Stimulated activated naive CD8-positive, alpha-beta T cell treated with anti-CD3 and anti-CD28 coated beads, Interleukin-15, Interleukin-2, amounts not matched to agents 100 U/mL and 50 U/mL, for 24 hours (primary cell): ENCODE measurements at places on chromosomes 16 and 17.

GRCh38 chr16:78816499-78817195 lies 717.2 kb downstream of the WWOX start:
- DNase-seq: no peak

DNA sequence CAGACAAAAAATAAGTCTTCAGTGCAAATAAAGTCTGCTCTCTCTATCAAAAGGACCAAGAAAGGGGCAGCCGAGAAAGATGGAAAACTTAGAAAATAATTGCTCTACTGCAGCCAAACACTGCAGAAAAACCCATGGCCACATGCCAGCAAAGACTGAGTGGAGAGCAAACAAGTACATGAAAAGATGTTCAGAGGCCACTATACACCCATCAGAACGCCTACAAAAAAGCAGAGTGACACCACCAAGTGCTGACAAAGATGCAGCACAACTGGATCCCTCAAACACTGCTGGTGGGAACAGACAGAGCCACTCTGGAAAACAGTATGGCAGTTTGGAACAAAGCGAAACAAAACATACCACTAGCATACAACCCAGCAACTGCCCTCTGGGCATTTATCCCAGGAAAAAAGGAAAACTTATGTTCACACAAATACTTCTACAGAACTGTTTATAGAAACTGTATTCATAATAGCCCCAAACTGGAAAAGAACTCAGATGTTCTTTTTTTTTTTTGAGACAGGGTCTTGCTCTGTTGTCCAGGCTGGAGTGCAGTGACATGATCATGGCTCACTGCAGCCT lies 36.7 kb downstream of the KIAA0753 start:
- DNase-seq: no peak

DNA sequence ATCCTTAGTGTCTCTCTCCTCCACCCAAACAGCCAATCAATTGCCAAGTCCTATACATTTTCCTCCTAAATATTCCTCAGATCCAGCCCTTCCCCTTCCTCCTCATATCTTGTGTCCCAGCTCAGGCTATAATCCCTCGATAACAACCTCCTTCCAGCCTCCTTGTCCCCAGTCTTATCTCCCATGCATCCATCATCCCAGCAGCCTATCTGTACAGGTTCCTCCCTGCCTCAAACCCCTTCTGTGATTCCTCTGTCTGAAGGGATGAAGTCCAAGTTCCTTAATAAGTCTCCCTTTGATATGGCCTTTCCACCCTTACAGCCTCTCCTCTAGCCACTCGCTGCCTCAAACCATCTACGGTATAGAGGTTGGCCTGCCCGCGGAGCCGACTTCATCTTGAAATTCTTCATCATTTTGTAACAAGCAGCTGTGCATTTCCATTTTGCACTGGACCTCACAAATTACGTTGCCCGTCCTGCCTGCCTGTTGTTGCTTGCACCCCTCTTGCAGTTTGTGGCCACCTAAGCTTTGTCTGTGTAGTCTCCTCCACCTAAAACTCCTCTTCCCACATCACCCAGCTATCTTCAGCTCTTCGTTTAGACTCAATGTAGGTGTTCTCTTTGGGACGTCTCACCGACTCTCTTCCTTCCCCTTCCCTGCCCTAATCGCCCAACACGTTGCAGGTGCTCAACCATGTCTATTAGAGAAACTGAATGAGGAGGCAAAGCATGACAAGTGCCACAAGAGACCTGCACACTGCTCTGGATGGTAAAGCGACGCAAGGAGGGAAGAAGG lies 786 bp upstream of the CDK5RAP3 start:
- DNase-seq: no peak

DNA sequence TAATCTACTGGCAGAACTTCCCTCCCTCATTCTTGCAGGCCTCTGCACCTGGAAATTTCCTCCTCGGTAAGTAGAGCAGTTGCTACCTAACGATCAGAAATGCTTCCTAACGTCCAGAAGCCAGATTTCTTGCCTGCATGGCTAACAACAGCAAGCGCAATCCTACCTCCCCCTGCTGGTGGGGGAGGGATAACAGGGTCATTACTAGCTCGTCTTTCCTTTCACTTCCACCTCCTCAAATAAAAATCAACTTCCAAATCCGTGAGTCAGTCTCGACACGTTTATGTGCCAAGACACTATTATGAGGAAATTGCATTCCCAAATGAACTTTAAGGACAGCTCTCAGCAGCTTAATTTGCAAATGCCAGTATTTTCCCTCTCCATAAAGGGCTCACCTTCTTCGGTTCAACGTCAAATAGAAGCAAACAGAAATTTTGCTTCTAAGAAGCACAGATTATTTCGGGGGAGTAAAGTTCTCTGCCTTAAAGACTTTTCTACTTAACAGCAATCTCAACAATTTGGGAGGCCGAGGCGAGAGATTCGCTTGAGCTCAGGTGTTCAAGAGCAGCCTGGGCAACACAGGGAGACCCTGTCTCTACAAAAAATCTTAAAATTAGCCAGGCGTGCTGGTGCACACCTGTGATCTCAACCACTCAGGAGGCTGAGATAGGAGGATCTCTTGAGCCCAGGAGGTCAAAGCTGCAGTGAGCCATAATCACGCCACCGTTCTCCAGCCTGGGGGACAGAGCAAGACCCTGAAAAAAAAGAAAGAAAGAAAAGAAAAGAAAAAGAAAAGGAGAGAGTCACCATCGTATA lies 188.6 kb upstream of the PSMD7 start:
- peak; percentile 51 for DNase-seq

GRCh38 chr16:70691223-70692129 lies 5.6 kb upstream of the MTSS2 start:
- DNase-seq: no peak
